ENCODE measurements at places on chromosomes 5 and 9.

- no peak for DNase-seq
Observed at GRCh38 chr9:76530458-76531110, 71.6 kb downstream of the GCNT1 start.

DNA sequence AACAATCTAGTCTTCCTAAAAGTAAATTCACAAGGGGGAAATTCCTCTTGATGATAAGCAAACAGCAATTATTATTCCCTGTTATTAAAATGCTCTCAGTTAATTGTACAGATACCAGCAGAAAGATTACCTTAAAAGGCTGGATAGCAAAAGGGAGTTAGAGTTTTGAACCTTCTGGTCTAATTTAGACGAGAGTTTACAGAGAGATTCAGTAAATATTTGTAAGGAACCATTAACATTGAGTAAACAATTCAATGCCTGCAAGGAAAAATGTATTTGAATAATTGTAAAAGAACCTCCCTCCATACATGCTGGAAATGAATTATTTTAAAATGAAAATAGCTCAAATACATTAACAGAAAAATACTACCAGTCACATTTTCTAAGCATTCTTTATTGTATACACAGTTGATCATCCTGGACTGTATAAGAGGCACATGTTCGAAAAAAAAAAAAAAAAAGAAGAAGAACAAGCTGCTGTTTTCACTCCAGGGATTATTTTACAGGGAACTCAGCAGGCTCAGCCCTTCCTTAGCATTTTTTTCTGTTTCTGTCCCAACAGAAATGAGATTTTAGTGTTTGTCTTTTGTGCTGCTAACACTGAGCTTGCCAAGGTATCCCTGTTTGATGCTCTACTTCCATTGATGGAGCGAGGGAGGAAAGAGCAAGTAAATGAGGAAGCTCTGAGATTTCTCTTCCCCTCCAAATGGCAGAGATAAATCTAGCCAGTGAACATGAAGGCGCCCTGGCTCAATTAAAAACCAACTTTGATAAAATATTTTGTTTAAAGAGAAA, 141.1 kb downstream of the ENC1 start:
- DNase-seq, result peak; percentile 80

- no peak for DNase-seq
Observed at GRCh38 chr9:34139477-34140146, 13.1 kb upstream of the DCAF12 start.

DNA sequence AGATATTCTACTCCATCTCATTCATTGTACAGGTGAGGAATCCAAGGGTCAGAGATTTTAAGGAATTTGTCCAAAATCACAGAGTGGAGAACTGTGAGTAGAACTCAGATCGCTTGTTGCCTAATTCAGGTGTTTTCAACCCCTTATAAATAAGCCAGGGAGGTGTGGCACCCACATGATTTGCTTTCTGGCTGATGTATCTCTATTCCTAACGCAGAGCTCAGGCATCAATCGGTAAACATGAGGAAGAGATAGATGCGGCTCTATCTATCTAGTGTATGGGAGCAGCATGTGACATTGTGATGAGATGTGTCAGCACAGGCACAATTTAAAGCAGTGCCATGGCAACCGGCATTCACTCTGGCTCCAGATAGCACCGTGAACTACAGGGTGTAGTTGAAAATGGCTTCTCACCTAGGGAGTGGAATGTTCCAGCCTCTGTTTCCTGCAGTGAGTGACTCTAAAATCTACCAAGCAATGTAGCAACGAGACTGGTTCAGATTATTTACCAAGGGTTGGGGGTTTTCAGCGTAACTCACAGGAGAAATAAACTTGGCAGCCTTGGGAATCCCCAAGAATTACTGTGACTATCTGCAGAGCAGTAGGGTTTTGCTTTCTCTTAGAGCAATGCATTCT, 53.4 kb upstream of the SUB1 start:
- peak; percentile 97 for DNase-seq

- no peak for DNase-seq
Observed at GRCh38 chr9:69746859-69747560, 12.8 kb downstream of the PTAR1 start.

- no peak for DNase-seq
Observed at GRCh38 chr9:14063756-14064155, 250.2 kb downstream of the NFIB start.

GRCh38 chr5:64949331-64949730, 180.6 kb downstream of the CWC27 start:
- DNase-seq, result no peak

DNA sequence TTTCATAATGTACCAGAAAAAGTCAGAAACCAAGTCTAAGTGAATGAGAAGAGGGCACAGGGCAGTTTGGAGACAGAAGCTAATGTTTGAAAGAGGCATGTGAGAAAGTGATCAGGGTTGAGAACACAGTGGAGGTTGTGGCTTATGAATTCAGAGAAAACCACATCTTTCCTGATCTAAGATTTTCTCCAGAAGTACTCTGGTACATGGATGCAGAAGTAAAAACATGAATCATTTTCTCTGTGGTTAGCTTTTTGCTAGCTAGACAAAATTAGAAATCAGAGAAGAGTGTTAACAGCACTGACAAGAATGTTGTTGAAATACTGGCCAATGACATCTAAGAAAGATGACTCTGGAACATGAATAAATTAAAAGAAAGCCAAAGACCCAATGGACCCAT, 541.1 kb downstream of the DNAH5 start:
- no peak for DNase-seq

DNA sequence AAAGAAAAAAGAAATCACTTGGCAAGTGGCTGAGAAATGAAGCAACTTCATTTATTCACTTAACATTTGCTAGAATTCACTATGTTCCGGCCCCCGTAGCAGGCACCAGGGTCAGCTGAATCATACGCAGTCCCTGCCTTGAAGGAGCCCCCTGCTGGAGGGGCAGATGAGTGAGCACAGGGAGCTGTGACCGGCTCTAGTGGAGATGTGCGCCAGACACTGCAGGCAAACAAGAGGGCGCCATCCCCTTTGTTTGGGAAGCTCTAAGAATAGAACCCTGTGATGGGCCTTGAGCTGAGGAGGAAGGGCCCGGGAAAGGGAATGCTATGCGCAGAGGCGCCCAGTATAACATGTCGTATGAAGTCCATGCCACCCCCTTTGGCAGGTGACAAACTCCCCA, 20.2 kb upstream of the RPL26L1 start:
- DNase-seq, result peak; percentile 7

- DNase-seq, result no peak
Observed at GRCh38 chr5:163880302-163880701, 374.9 kb downstream of the MAT2B start.

GRCh38 chr5:107085572-107085971, 585.2 kb downstream of the EFNA5 start:
- no peak for DNase-seq

GRCh38 chr9:125428902-125429467, 167.4 kb downstream of the GAPVD1 start:
- DNase-seq, result no peak

DNA sequence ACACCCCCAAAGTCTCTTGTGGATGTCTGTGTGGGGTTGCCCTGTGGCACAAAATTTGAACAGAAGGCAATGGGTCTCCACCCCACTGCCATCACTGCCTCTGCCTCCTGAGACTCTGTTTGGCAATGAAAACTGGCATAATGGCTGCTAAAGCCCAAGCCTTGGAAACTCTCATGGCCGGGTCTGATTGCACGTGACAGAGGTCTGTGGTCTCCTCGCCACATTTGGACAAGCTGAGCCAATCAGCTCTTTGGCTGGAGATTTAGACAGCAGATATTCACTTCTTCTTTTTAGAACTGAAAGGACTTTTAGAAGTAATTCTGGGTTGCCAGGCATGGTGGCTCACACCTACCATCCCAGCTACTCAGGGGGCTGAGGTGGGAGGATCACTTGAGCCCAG, 5.5 kb downstream of the GGTA1 start:
- no peak for DNase-seq

GRCh38 chr5:74642543-74642863, 2.0 kb upstream of the ENC1 start:
- no peak for DNase-seq

DNA sequence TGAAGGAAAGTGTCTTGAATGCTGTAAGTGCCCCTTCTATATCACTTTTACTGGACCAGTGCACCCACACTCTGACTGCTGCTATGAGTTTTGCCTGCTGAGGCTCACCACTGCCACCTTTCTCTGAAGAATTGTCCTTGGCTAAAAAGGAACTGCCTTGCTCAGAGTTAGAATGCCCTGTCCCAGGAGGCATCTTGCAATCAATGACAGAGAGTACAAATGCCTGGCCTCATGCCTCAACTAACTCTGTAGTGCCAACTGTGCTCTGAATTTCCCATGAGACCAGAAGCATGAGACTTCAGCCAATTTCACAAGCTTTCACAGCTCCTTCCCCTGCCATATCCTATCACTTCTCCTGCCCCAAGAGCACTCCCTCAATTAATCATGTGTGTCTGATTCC, 569.7 kb downstream of the ZNF608 start:
- DNase-seq, result no peak

- no peak for DNase-seq
Observed at GRCh38 chr9:101460965-101461364, 25.4 kb upstream of the ALDOB start.

DNA sequence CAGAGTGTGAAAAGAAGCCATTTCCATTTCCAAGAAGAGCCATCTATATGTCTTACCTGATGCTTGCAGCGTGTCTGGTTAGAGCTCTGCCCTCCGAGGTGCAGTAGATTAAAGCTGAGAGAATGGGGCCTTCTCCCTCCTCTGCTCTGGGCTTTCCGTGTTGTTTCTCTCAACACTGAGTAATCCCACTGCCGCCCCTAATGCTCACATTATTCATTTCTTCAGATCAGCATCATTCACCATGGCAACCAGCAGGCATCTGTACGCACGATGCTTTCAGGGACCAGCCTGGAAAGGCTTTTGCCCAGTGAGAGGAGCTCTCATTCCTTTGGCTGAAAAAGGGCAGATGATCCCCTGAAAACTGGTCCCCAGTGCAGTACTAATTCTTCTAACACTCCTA, 79.6 kb downstream of the CYFIP2 start:
- no peak for DNase-seq

DNA sequence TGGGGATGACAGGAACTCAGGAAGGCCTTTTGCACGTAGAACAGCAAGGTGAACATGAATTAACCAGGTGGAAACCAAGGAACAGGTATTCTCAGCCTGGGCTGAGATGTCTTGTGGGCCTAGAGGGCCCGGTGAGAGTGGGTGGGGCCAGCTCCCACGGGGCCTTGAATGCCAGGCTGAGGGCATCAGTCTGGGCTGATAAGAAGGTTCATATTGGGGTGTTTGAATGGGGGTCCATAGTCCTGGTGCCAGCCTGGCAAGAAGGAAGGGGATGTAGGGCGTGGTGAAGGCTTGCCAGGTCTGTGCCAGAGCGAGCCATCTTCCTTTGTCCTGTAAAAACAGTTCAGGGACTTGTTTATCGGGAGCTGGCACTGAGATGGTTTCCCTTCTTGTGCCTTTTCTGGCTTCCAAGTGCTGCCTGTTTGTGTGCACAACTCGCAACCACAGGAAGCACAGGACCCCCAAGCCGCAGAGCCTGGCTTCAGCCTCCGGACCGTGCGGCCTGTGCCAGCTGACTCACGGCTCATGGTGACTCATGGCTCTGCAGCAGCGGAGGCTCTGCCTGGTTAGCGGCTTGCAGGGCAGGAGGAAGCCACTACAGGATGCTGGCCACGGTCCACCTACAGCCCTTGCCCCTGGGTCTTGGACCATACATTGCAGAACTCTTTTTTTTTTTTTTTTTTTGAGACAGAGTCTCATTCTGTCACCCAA, 2.4 kb downstream of the CARD19 start:
- no peak for DNase-seq
